ENCODE measurements at places on chromosomes 2 and 18.
A peak's percentile ranks its signal among the peaks of the same experiment; 100 is the strongest.

GRCh38 chr2:214127571-214127970, 283.3 kb upstream of the VWC2L start:
- DNase-seq: no peak

GRCh38 chr18:68387246-68387645, 327.7 kb downstream of the TMX3 start:
- no peak for DNase-seq

GRCh38 chr2:112481050-112481527, 867 bp upstream of the TTL start:
- DNase-seq: no peak

GRCh38 chr2:159290289-159290907, 3.9 kb upstream of the WDSUB1 start:
- no peak for DNase-seq

DNA sequence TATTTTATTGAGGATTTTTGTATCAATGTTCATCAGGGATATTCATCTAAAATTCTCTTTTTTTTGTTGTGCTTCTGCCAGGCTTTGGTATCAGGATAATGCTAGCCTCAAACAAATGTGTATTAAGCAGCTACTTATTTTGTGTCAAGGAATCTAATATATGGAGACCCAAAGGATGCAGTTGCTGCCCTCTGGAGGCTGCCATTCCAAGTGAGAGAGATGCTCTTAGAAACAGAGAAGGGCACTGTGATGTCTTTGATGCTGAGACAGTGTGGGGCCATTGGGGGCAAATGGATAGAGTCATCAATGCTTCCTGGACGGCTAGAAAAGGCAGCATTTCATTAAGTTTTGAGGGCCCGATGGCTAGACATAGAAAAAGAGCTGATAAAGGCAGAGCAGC, 292.6 kb downstream of the SETBP1 start:
- DNase-seq: no peak

GRCh38 chr2:11157296-11157695, 2.0 kb downstream of the SLC66A3 start:
- no peak for DNase-seq

DNA sequence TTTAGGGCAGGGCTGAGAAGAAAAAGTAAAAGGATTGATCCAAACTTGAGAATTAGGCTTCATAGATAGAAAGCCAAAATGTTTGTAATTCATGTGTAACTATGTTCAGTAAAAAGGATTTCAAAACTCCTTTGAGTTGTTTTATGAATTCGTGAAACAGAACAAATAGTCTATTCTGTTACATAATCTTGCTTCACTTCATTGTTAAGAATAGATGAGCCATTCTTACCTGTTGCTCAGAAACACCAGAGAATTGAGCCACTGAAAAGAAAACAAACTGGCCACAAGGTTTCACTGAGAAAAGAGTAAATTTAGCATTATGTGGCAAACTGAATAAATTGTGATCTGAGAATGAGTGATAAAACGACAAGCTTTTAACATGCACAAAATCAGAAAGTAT, 4.5 kb upstream of the ITPRID2 start:
- no peak for DNase-seq

DNA sequence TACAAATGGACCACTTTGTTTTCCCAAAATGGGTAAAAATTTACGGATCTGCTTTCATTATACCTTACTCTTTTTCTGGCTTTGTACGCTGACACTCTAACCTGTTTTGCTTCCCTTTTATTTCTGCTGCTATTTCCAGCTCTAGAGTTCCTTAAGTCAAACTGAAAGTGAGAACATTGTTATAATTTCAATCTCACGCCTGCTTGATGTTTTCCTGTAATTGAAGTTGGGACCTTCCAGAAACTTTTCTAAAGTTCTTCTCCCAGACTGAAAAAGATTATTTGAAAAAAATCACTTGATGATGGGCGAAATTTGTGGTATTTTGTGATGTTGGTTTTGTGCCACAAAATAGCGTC, 1.8 kb downstream of the GLS start:
- no peak for DNase-seq

GRCh38 chr2:172555272-172555521, 693 bp upstream of the PDK1 start:
- no peak for DNase-seq

GRCh38 chr2:197500503-197501131, 438 bp downstream of the HSPE1 start:
- no peak for DNase-seq

DNA sequence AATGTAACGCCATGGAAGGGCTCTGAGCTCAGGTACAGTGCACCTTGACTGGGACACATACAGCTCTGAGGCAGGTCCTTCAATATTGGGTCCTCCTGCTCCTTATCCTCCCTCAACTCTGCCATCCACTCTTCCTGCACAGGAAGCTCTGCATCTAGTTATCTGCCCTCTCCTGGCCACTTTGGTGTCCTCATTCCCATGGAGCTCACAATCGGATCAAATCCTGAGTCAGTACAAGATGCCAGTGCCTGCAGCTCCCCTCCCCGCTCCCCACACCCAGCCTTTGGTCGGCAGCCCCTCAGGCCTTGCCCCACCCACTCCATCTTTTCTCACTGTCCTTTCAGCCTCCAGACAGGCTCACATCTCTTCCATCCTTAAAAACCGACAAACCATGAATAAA, 58.0 kb downstream of the LRRFIP1 start:
- DNase-seq: no peak

- DNase-seq: no peak
These were observed 83.4 kb downstream of the PDK1 start for GRCh38 chr2:172639256-172639655.

- DNase-seq: no peak
These were observed 216.5 kb downstream of the KLHL29 start for GRCh38 chr2:23601301-23601965.

DNA sequence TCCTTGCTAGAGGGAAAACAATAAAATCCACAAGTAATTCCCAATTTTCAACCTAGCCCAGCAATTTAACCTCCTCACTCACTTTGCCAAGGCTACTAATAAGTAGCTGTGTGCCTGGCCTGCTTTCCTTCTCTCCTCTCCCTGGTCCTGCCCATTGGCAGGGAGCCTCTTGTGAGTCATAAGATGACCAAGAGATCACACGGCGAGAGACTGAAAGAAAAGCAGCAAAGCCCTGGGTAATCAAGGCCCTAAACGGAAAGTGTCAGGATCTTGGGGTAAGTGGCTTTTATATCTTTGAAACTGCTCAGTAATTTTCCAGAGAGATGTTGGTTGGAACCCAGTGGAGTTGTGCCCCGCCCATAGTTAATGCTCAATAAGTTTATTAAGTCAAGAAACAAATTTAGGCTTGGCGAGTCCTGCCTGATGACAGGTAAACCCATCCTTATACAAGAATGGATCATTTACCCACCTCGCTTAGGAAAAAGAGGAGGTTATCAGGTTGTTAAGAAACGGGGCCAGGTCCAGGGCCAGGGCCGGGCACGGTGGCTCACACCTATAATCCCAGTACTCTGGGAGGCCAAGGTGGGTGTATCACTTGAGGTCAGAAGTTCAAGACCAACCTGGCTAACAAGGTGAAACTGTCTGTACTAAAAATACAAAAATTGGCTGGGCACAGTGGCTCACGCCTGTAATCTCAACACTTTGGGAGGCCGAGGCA, 10.0 kb upstream of the ADAM17 start:
- DNase-seq: no peak

GRCh38 chr2:131590896-131591295, 63.2 kb downstream of the CCDC74A start:
- DNase-seq: no peak

- DNase-seq: no peak
These were observed 177.8 kb upstream of the SCN7A start for GRCh38 chr2:166671801-166672200.

GRCh38 chr2:152359573-152360363, 24.8 kb downstream of the FMNL2 start:
- DNase-seq: no peak

DNA sequence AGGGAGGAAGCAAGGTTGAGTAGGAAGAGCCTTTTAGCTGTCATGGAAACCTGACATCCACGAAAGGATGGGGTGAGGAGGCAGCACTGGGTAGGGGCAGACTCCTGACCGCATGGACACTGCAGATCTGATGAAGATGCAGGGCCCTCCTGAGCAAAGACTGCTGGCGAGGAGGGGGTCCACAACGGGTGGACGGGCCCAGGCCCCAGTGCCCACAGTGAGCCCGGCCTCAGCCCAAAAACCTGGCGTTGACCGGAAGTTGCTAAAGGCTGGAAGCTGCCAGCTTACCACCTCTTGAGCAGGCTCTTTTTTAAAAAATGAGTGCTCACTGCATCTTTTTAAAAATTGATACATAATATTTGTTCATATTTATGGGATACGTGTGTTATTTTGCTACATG, 247.3 kb downstream of the SH3BP4 start:
- no peak for DNase-seq

DNA sequence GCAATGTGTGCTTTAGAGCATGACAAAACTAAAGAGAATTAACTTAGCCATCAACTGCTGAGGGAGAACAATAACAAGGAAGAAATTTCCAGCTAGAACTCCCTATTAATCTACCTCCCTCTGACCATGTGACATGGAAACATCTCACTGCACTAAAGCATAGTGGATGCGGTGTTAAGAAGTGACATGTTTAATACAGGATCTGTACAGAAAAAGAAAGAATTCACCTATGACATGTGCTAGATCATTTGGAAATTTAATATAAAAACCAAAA, 202.3 kb upstream of the KLHL14 start:
- DNase-seq: no peak

DNA sequence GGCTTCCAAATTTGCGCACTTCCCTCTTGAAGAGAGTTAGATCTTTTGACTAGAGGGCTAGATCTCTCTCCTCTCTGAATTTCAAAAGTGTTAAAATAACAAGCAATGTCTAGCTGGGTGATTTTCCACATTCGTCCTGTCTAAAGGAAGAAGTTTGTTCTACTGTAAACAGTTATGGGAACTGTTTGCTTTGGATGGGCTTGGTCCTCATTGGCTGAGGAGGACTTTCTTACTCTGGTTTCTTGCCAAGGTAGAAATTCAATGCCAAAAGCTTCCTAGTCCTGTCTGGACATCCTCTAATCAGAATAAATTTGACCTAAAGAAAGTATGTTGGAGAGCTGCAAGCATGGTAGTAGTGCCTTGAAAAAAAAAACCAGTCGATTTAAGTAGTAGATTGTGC, 47.4 kb upstream of the RAPH1 start:
- no peak for DNase-seq

DNA sequence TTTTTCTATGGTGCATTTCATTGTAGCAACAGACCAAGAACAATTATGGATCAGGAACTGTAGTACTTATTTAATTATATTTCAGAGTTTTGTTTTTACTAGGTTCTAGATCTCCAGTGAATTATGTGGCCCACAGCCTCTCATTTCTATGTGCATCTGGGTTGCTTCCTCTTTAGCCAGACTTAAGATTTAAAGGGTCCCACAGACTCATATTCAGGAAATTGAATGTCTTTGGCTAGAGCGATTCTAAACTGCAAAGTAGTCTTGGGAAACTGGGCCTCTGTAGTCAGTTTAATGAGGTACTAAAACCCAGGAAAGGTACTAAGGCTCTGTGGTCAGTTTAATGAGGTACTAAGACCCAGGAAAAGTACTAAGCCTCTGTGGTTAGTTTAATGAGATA, 94.4 kb downstream of the LYPD6B start:
- DNase-seq: no peak

- DNase-seq: no peak
These were observed 215.7 kb downstream of the MREG start for GRCh38 chr2:215797676-215798075.

- no peak for DNase-seq
These were observed 539.2 kb downstream of the SLC4A3 start for GRCh38 chr2:220166616-220167015.

DNA sequence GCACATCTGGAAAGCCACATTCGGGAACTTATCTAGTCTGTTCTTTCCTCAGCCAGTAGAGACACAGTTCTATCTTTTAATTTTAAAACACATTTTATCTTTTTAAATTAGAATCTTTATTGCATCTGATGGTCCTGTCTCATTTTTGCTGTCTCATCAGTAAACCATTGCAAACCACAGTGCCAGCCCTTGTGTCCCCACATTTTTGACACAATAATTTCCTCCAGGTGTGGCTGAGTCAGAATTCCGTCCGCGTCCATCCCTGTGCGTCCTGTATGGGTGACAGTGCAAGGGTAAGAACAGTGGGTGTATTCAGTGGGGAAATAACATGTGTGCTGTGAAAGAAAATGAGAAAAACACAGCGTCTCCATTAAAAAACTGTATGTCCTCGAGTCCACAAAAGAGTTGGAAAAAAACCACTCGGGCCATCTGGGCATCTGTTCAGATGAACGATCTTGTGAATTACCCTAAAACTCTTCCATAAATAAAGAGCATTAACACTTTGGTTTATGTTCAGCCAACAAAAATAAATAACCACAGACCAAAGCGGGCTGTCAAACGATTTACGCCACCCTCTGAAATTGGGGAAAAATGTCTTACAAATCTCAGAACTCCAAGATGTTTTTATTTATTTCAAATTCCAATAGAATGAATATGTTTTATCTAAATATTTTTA, 137.3 kb downstream of the ZNF516 start:
- DNase-seq: no peak

DNA sequence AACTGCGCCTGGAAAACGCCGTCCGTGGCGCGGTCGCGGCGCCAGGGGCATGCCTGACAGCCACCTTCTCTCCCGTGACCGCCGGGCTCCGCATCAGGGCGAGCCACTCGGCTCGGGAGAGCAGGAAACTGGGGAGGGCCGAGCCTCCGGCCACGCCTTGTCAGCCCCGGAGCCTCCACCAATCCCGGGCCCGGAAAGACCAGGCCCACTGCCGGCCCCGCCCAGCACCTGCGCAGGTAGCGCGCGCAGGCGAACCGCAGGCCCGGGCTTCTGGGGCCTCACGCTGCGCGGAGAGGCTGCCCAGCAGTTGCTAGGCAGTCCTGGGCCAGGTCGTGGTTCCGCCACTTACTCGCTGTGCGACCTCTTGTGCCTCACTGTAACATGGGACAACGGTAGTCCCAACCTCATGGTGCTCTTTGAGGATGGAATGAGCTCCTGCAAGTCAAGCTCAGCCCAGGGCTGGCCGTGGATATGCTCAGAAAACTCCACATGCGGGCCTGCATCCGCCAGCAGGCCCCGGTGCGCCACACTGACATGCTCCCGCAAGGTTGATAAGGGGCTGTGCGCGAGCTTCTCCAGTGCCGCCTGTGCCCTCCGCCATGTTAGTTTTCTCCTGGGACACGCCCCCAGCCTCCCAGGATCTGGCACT, 97.1 kb downstream of the INHBB start:
- no peak for DNase-seq

DNA sequence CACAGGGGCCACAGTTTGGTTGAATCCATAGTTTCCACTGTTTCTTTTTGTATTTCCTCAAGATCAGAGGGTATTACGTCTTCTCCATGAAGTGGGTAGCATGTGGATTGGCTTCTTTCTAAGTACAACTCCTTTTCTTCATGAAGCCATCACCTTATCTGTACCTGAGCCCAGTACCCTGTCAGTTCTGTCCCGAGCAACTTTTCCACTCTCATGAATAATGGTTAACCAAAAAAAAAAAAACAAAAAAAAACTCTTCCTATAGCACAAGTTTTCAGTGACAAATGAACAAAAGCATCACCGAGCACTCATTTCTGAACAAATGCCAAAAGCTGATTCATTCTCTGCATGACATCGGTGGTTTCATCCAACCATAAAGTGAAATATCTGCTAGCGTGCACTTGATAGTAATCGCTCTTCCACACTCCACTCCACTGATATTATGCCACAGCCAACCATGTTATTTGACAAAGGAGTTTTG, 53.0 kb upstream of the CCDC150 start:
- peak; percentile 51 for DNase-seq

All from cerebellar nuclear complex (tissue), 1 donor.